ENCODE measurements at places on chromosomes 13 and 19.
A peak's percentile ranks its signal among the peaks of the same experiment; 100 is the strongest.

GRCh38 chr13:80074143-80074752 is 266.7 kb downstream of the SPRY2 start:
- DNase-seq = no peak

- DNase-seq = no peak
These were observed 783.4 kb upstream of the ARGLU1 start for GRCh38 chr13:107351305-107351704.

DNA sequence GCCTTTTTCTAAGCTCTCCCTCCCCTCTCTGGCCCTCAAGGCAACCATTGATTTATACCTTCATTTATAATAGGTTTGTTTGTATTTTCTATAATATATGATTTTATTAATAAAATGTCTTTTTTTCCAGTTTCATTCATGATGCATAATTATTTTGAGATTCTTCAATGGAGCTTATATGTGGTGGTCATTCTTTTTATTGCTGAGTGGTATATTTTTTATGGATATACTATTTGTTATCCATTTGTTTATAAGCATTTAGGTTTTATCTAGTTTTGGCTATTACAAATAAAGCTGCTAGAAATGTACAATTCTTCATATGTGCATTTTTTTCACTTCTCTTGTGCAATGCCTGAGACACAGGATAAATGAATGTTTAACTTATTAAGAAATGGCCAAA is 10.8 kb downstream of the ZNF211 start:
- no peak for DNase-seq

- no peak for DNase-seq
These were observed 1.8 kb downstream of the FBN3 start for GRCh38 chr19:8147582-8147978.

DNA sequence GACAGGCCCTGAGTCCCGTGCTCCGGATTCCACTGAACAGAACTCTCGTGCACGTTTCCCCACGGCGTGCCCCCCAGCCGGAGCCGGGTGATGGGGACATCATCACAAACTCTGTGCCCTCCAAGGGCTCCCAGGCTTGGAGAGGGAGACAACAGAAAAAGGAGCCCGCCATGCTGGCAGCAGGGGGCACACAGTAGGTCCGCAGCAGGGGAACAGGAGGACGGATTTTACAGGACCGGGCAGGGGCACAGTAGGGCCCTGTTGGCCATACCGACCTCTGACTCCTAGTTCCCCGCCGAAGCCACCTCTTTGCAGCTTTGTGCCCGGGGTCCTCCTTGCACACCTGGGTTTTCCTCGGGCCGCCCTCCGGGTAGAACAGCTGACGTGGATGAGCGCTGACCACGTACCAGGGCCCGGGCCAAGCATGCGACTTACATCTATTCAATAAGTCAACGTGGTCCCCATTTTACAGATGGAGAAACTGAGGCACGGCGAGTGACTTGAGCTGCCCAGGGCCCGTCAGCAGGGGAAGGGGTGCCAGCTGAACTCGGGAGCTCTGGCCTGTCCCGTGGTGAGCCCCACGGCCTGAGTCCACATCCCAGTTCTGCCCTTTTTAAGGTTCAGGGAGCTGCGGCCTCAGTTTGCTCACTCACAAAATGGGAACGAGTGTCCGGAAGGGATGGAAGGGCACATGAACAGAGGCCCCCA is 10.2 kb upstream of the ONECUT3 start:
- DNase-seq = no peak

DNA sequence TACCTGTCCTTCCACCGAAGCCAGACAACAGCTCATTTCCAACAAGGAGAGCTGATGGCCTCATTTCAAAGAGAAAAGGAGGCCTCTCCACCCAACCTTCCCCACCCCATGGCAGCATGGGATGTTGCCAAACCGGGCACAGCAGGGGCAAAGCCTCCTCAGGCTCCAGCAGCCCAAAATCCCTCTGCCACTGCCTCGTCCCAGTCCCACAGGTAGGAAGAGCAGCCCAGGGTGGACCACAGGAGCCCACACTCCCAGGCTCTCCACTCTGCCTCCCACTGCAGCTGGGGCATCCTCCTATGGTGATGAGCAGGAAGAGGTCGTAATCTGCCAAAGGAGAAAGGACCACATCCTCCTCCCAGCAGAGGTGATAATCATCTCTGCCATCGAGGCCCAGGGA is 50.9 kb downstream of the PEPD start:
- no peak for DNase-seq

DNA sequence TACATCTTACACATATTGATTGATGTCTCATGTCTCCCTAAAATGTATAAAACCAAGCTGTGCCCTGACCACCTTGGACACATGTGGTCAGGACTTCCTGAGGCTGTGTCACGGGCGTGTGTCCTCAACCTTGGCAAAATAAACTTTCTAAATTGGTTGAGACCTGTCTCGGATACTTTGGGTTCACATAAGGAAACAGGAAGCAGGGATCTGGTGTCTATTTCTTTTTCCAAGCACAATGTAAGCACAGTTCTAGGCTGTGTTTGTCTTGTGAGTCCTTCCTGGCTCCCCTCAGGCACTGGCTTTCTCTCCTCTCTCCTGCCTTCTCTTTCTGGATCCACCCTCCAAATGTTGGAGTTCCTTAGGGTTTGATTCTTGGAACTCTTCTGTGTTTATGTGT is 27.6 kb upstream of the TPT1 start:
- no peak for DNase-seq

DNA sequence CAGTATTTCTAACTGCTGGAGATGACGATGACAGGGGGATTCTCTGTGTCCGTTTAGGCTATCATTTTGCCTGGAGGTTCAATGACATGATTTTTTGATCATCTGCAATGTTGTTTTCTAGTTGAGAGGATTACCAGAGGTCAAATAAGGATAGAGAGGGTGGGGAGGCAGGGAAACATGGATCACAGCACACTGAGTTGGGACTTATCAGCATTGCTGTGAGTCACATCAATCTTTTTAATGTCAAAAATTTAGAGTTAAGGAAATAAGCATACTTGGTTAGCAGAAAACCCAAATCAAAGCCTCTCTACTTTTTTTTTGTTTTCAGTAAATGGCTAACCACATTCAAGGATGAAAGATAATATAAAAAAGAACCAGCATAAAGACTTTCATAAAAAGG is 43.0 kb upstream of the CSNK1A1L start:
- no peak for DNase-seq

DNA sequence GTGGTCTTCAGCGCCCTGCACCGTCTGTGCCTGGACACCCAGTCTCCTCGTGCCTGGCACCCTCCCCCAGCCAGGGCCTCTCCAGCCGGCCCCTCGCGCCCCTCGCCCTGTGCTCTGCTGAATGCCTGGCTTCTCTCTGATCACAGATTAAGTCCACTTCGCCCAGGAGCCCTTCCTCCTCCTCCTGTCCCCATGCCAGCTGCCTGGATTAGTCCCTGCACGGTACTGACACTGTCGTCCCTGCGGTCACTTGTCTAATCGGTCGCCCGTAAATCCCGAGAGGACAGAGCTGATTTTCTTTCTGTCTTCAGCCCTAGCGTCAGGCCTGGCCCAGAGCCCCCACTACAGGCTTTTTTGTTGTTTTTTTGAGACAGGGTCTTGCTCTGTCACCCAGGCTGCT is 6.6 kb downstream of the THOP1 start:
- DNase-seq = no peak

GRCh38 chr13:103695320-103695719 is 629.1 kb upstream of the SLC10A2 start:
- no peak for DNase-seq

- no peak for DNase-seq
These were observed 11.8 kb downstream of the LIG1 start for GRCh38 chr19:48158210-48158790.

DNA sequence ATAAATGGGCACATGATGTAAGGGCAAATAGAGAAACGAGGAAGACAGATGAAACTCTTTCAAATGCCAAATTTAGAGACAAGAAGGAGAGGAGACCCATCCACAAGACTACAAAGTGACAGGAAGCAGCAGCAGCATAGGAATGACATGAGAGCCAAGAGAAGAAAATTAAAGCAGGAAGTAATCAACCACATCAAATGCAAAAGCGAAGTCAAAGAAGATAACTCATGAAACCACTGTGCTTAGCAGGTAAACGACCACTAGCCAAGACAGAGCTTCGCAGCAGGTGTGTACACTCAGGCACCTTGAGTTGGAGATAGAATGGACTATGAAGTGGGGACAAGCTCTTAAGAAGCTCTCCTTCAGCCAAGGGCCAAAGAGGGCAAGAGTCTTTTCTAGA is 64.1 kb downstream of the KLF12 start:
- no peak for DNase-seq

- DNase-seq = peak; percentile 80
These were observed 11.1 kb downstream of the LYL1 start for GRCh38 chr19:13091400-13092157.

DNA sequence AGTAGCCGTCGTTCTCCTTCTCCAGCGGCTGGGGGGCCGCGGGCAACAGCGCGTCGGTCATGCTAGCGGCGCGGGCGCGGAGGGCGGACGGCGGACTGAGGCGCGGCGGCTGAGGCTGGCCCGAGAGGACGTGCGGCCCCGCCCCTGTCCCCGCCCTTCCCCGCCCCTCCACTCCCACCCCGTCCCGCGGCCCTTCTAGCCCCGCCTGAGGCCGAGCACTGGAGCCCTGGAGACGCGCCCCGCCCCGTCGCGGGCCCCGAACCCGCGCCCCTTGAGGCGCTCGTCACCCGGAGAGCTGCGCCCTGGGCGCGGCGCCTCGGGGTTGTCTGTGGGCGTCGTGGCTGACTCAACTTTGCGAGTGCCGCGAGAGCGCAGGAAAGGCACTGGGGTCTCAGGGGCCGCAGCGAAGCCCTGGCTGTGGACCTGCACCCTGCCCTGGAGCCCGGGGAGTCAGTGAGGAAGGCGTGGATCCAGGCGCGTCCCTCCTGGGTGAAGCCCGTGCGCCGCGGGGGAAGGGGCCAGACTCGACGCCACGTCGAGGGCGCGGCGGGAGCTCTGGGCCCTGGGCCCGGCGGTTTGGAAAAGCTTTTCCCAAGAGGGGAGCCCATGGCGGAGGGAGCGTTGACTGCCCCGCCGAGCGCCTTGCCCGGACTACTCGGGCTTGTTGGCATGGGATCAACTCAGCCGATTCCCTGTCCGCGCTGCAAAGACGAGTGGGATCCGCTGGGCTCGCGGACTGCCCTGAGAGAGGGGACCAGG is at the start of gene RHPN2:
TSS of gene RHPN2 (minus strand) at position 97 of the 759 bp plus-strand sequence. CDS start at position 61, 36 bp downstream.
- DNase-seq = no peak

GRCh38 chr13:42002066-42002465 is 41.2 kb upstream of the VWA8 start:
- no peak for DNase-seq

GRCh38 chr19:41299755-41300089 is 10.2 kb upstream of the CCDC97 start:
- DNase-seq = no peak

- no peak for DNase-seq
These were observed 11.9 kb upstream of the GARIN5A start for GRCh38 chr19:50488389-50489194.

- DNase-seq = peak; percentile 94
These were observed 10.3 kb upstream of the BICRA start for GRCh38 chr19:47598407-47599349.

DNA sequence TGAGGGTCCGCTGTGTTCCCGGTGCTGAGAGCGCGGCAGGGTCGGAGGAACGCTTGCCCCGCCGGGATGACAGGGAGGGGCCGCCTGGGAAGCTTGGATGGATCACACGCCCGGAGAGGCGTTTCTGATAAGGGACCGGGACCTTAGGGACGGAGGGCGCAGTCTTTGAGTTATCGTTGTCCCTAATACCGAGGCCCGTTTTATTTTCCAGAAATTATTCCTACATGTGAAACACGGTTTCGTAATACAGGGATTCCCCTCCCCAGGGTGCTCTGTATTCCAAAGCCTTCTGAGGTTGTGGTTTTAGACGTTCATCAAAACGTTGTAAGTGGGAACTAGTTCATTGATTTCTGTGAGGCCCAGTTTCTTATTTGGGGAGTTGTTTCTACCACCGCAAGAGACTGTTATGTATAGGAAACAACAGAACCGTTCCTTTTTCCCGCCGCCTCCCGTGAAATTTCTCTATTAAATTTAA is 752 bp downstream of the PDCD5 start:
- no peak for DNase-seq

DNA sequence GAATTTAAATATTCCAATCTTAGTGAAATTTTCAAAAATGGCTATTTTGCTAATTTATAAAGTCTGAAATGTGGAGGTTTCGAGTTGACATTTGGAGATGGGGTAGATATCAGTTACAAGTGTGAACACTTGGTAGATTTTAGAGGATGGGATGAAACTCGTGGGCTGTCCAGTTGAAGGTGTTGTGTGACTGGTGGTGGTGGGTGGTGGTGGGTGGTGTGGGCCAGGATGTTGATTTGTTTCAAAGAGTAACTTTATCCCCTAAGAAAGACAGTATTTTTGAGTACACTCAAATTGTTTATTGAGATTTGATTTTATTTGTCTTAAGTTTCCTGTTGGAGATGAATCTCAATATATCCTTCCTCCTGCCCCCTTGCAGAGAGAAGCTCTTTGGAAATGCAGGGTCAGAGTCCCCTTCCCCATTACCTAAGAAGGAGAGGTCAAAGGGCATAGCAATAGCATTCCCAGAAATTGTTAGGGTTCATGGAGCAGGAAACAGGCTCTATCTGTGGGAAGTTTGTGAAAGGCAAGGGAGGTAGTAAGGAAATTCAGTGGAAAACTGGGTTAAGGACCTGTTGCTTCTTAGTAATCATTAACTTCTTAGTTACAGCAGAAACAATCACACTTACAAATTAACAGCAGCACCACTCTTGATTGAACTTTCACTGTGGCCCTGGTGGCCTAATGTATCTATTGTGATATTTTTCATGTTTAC is 133.6 kb upstream of the RNF113B start:
- no peak for DNase-seq

- no peak for DNase-seq
These were observed 47.9 kb downstream of the KDM4B start for GRCh38 chr19:5016781-5017180.

DNA sequence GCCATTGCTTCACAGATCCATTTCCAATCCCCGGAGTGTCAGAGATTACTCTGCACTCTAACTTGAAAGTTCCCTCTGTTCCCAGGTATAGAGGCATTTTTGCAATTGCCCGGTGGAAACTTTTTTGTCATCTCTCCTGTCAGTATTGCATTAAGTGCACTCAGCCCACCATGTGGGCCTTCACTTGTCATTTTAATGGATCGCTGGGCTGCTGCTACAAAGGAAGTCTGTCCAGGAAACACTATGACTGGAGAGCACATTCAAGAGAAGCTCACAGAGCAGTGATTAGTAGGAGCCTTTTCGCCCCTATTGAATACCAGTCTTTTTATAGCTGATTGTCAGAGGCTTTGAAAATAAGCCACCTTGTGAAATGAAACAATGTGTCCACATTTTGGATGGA is 180.9 kb downstream of the B3GLCT start:
- DNase-seq = no peak

- DNase-seq = no peak
These were observed 188.9 kb upstream of the TSC22D1 start for GRCh38 chr13:44765001-44765471.

GRCh38 chr13:46389457-46390451 is 2.7 kb upstream of the RUBCNL start:
- DNase-seq = no peak
